ENCODE measurements at places on chromosomes 12 and 14.

DNA sequence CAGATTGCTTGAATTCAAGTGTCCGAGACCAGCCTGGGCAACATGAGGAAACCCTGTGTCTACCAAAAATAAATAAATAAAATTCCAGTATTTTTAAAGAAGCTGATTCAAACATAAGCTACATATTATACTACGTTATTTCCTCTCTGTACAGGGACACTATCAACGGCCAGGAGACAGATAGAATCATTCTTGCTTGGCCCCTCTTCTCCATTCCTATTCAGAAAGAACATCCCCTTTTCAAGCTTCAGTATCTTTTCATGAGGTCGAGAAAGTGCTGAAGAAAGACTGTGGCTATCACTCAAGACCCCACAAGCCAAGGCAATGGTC, 314 bp upstream of the DHRS7 start:
- no peak for DNase-seq

GRCh38 chr14:31582836-31583452, 21.7 kb downstream of the NUBPL start:
- DNase-seq = no peak

DNA sequence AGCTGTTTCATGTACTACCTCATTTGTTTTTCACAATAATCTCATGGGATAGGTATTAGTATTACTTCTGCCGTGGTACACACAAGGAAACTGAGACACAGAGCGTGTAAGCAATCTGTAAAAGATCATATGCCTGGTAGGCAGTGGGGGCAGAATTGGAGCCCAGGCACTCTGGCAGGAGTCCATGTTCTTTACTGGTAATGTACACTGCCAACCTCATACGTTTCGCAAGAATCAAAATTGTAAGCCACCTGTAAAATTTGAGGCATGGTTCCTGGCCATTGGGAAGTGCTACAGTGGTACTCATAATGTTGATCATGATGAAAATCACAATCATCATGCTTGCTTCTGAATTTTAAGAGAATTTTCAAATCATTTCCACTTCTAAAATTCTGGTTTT, 40.7 kb downstream of the TMTC1 start:
- DNase-seq = no peak

- no peak for DNase-seq
These were observed 163.4 kb downstream of the RAD51B start for GRCh38 chr14:67982711-67983608.

GRCh38 chr12:116266168-116266601, 11.3 kb downstream of the MED13L start:
- DNase-seq = peak; percentile 40

DNA sequence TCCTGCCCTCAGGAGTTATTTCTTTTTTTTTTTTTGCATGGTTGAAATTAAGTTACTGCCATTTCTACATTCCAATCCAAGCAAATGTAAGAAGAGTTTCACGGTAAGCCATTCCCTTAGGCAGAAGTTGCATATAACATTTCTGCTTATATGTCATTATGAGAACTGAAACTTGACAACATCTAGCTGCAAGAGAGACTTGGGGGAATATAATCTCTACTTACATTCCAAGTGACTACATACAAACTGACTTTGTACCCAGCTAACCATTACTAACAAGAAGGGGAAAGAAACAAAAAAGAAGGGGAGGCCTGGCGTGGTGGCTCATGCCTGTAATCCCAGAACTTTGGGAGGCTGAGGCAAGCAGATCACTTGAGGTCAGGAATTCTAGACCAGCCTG, 7.3 kb upstream of the RESF1 start:
- no peak for DNase-seq

DNA sequence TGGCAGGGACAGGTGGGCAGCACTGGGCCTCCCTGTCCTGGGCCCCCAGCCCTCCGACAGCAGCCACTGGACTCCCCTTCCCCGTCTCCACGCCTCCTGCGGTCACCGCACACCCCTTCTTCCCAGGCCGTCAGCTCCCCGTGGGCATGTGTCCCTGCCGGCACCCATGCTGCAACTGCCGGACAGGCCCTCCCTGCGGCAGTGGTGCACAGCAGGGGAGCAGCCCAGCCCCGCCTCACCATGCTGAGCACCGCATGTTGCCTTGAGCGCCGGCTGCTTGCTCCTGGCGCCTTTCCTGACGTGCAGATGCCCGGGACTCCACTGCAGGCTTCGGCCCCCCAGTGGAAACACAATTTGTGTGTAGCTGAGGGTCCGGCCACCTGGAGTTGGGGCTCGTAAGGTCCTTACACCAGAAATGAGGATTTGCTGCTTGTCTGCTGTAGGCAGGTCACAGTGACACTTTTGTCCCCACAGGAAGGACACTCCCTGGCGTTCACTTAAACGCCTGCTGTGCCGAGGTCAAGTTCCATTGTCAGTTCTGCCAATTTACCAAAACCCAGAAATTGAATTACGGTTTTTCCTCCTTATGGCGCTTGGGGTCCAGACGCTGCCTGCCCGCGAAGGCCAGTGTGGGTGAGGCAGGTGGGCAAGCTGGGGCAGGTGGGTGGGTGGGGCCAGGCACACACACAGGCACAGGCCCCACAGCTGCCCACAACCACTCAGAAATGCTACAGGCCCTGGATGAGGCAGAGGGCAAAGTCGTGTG, 28.2 kb upstream of the MMP17 start:
- no peak for DNase-seq

DNA sequence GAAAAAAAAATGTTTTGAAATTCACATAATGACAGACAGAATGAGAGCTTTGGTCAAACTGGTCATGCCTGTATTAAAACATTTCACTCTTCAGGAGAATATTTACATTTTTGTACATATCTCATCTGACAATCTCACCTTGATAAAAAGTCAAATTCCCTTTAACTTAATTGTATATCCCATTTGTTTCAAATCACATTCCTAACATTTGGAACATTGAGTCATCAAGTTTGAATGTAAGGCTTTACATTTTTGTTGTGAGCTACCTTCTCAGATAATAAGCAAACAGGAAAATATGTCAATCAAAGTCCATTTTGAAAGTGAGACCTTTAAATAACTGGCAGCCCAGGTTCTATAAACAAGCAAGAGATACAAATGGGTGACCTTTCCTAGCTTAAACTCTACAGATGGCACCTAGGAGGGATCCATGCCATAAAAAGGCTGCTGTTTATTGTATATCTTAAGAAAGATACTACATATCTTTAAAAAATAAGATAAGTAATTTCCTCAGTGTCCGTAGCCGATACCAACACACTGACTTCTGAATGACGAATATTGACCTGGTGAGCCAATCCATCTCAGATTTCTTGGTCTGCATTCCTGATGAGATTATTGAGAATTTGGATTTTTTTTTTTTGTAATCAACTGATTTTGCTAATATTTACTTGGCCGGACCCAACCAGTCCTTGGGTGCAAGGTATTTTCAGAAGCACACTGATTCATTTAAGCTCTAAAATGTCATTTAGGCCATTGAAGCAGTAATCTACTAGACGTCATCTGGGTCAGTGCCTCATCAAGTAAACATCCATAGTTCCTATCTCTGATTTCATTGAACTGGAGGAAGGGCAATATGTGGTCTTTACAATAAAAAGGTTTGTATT, 259.6 kb downstream of the BTG1 start:
- no peak for DNase-seq

DNA sequence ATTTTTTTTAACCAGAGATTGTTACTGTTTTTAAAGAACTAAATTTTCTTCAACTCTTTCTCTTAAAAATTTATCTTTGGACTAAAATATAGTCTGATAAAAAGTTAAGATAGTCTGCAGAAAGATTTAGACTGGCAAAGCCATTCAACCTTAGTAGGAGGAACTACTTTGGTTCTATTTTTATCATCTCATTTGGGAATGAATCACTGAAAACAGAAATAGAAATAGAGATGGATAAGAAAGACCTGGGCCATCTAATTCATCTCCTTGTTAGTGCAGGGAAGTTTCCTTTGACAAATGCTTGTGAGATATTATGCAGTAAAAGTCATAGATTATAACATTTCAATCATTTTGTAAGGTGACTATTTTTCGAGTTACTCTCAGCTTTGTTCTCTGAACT, 263.2 kb upstream of the NPAS3 start:
- DNase-seq = no peak

DNA sequence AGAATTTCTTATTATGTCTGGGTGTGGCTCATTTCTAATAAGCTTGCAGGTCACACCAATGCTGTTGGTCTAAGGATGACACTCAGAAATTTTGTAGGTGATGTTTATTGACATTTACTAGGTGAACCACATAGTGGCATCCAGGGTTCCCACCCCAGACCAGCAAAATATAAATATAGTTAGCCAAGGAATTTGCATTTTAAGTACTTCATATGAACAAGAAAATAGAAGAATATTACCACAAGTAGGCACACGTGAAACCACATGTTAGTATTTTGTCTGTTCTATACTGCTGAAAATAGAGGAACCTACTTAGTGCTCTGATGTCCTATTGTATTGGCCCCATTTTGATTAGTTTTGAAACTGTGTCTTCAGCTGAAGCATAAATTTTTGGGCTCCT, 71.1 kb downstream of the USP15 start:
- no peak for DNase-seq

DNA sequence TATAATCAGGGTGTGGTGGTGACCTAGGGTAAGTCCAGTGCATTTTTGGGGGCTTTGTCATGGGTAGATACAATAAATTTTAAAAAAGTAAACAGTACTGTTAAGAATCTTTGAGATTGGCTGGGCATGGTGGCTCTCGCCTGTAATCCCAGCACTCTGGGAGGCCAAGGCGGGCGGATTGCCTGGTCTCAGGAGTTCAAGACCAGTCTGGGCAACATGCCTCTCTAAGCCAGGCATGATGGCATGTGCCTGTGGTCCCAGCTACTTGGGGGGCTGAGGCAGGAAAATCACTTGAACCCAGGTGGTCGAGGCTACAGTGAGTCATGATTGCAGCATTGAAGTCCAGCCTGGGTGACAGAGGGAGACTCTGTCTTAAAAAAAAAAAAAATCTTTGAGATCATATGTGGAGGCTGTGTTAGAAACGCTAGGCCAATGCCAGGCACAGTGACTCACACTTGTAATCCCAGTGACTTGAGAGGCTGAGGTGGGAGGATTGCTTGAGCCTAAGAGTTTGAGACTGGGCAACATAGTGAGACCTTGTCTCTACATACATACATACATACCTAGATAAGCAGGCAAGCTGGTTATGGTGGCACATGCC, 67.7 kb downstream of the PRKCH start:
- peak; percentile 65 for DNase-seq

All from fibroblast of skin of back (primary cell).